ENCODE measurements at places on chromosomes 2 and 18. TPM values are rescaled to one million over a fixed set of nuclear protein-coding genes. Genes with fewer than 3 reads are reported as not detected.

- DNase-seq: no peak
These were observed 77.7 kb upstream of the APCDD1 start for GRCh38 chr18:10376731-10377130.

GRCh38 chr2:154537843-154538450, 160.5 kb upstream of the KCNJ3 start:
- no peak for DNase-seq

GRCh38 chr2:138424436-138425140, 77.0 kb upstream of the SPOPL start:
- no peak for DNase-seq

The LMAN1 gene
- 143 TPM for total RNA-seq

The DYNC2LI1 gene
- 7.0 TPM for total RNA-seq

All from dermis blood vessel endothelial cell (primary cell).